ENCODE measurements at places on chromosomes 7 and 10.

GRCh38 chr7:96430356-96430755 lies 108.5 kb upstream of the SLC25A13 start:
- DNase-seq: no peak

DNA sequence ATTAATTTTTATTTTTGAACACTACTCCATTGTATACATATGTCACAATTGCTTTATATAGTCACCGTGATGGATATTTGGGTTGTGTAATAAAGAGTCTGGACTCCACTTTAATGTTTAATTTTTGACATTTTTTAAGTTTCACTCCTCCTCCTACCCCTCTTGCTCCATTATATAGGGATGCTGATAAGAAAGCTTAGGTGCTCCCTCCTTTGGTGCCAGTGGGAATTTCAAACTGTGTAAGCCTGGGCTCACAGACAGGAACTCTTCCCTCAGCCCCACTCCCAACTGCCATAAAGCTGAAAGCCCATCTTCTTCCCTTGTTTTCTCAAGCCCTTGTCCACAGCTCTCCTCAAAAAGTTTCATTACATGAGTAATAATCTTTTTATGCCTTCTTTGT lies 47.6 kb downstream of the TWIST1 start:
- no peak for DNase-seq

- DNase-seq: no peak
These were observed 116.1 kb downstream of the POM121L12 start for GRCh38 chr7:53151496-53151895.

DNA sequence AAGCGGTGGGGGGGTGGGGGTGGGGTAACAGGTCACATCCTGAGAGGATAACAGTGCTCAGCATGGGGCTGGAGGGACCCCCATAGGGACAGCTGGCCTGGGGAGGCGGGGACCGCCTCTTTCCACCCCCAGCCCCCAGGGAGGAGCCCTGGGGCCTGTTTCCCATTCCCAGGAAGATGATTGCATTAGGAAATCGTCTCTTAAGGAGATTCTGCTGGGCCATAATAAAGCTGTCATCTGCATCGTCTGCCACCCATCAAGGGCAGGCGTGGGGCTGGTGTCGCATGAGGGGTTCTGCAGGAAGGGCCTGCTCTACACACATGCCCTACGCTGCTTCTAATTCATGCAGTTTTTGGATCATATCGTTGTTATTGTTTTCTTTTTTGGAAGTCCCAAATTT lies 17.2 kb downstream of the RET start:
- no peak for DNase-seq

DNA sequence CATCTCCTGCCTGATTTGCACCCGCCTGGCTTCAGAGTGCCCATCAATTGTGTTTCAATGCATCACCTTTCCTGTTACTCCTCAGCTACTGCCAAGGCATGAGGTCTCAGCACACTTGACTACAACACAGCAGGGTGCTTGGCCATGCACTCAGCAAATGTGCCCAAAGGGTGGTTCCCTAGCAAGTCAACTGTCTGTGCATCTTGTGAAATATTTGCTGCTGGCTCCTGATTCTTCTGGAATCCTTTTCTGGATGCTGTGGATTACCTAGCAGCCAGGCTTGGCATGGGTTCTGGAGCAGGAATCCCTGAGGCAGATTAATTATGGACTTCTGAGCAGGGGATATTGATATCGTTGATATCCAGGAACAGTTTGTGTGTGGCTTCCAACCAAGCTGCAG lies 662.6 kb upstream of the MGMT start:
- DNase-seq: no peak

GRCh38 chr7:2970861-2971260 lies 72.8 kb downstream of the CARD11 start:
- no peak for DNase-seq

Measured in C1 segment of cervical spinal cord (tissue), 14 donors.